ENCODE measurements at places on chromosomes 4 and X. TPM values are rescaled to one million over a fixed set of nuclear protein-coding genes. Genes with fewer than 3 reads are reported as not detected.

- DNase-seq: no peak
- no peaks in the 10 kb centered on the region for H3K4me1 ChIP-seq
- H3K36me3 ChIP-seq: no peaks in the 10 kb centered on the region
- no peaks in the 10 kb centered on the region for H3K27me3 ChIP-seq
- H3K27ac ChIP-seq: no peak overlapping the region
Observed at GRCh38 chrX:63718010-63718694, 66.9 kb downstream of the ARHGEF9 start.

- no peak for DNase-seq
- H3K36me3 ChIP-seq: no peaks in the 10 kb centered on the region
- H3K4me1 ChIP-seq: no peaks in the 10 kb centered on the region
- H3K4me3 ChIP-seq: no peak overlapping the region
- no peaks in the 10 kb centered on the region for H3K27me3 ChIP-seq
- no peak overlapping the region for H3K27ac ChIP-seq
Observed at GRCh38 chr4:155877971-155878370, 11.9 kb upstream of the ASIC5 start.

- H3K4me3 ChIP-seq: no peak overlapping the region
- no peaks in the 10 kb centered on the region for H3K27me3 ChIP-seq
- H3K4me1 ChIP-seq: no peaks in the 10 kb centered on the region
- no peak overlapping the region for H3K27ac ChIP-seq
- DNase-seq: no peak
Observed at GRCh38 chr4:58093352-58093751, 983.2 kb upstream of the IGFBP7 start.

DNA sequence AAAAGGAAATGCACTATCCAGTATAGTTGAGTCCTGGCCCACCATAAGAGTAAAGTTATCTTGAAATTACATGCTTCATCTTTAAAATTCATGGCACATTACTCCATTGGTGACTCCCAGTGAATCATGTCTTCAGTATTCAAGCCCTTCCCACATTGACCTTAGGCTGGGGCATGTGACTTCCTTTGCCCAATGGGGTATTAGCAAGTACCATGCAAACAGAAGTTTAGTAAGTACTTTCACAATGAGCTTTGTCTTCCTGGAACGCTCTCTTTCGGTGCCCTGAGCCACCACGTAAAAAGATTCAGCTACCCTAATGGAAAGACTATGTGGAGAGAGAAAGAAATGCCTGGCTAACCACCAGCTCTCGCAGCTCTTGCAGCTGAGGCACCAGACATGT is 235.4 kb downstream of the HNRNPD start:
- H3K36me3 ChIP-seq: no peaks in the 10 kb centered on the region
- no peak overlapping the region for H3K27ac ChIP-seq
- H3K4me1 ChIP-seq: peaks cover 6% of the 10 kb centered on the region
- DNase-seq: no peak
- H3K4me3 ChIP-seq: no peak overlapping the region

SPANXA1 gene
- not detected for polyA plus RNA-seq

DNA sequence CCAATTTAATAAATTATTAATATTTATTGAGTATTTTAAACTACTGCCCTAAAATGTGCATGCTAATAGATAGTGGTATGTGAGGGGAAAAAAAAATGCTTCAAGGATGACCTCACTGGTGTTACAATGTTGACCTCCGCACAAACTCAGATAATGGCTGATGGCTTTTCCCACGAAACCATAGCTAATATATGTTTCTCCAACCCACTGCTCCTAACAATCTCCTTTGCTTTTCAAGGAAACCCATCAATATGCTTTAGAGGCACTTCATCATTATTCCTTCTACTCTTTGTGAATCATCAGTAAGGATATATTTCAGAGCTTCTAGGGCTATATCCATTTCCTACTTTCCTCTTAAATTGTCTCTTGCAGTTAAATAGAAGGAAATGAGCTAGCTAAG is 1752.0 kb upstream of the TENM3 start:
- no peak overlapping the region for H3K4me3 ChIP-seq
- no peaks in the 10 kb centered on the region for H3K4me1 ChIP-seq
- H3K27me3 ChIP-seq: no peaks in the 10 kb centered on the region
- DNase-seq: no peak
- H3K36me3 ChIP-seq: no peaks in the 10 kb centered on the region
